ENCODE measurements at places on chromosomes 12 and 14.

DNA sequence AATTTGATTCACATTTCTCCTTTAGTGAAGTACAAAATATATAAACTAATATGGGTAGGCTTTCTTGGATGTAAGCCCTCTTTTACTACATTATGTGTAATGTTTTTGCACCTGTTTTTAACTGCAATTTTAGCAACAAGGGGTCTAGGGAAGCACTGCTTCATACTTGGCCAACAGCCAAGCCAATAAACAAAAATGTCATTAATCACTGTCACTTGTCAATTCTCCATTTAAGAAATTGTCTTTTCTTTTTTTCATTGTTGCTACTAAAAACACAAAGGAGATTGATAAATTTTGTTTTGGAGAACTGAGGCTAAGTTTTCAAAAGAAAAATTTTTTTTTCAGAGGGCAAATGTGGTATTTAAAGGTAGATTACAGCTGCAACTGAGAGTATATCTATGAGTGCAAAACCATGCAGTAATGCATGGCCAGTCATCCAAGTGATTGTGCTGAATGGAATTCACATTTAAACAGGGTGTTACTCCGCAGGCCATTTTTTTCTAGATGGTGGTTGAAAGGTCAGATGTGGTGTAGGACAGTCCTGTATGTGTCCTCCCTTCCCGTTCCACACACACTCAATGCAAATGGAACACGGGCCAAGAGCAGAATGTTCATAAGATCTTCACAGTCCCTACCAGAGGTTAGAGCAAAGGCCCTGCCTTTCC, 503.0 kb upstream of the LMO3 start:
- no peak for DNase-seq

GRCh38 chr14:63510538-63510937, 32.6 kb downstream of the PPP2R5E start:
- DNase-seq, result no peak

GRCh38 chr14:75989134-75989533, 3.6 kb downstream of the IFT43 start:
- no peak for DNase-seq

- no peak for DNase-seq
Observed at GRCh38 chr14:91229743-91230200, 14.7 kb downstream of the GPR68 start.

DNA sequence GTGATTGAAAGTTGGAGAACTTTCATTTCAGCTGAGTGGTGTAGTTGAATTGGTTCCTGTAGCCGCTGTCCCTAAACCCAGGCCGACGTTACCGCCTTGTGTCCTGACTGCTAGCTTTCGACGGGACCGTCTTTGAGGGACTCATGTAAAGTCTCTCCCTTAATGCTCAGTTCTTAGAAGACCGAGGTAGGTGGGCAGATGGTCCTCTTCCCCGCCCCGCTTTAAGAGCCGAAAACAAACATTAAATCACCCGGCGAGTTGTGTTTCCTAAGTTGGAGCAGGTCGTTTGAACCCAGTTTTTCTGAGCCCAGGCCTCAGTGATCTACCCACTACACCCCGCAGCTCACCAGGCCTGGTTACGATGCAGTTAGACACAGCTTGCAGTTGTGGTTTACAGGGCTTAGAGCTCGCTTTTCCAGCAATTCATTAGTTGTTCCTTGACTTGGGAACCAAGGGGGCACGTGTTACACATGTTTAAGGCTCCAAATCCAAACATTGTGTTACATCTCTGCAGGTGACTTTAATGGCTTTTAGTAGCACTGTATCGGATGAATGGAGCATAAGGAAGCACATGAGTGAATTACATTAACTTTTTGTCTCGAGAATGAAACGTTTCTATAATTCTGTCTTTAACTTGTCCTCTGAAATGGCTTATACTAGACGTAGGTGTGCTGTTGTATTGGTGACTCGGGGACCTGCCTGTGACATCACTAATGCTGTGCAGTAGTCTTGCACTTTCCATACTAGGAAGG, 790 bp downstream of the NEDD1 start:
- no peak for DNase-seq

- DNase-seq, result no peak
Observed at GRCh38 chr12:64083285-64084210, 138.5 kb downstream of the KICS2 start.

DNA sequence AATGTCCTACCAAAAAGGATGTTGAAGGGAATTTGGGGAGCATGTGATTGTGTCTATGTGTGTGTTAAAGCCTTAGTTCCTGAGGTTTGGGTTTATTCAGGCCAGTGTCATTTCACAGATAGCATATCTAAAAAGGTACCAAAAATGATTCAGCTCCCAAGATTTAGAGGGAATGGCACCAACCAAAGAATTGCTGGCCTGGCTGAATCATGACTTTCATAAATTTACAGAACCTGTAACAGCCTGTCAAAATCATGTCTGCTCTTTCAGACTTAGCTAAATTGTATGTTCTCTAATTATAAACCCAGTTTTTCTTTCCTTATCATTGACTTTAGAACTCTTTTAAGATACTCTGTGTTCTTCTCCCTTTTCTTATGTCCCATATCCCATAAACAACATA, 231.5 kb downstream of the NUBPL start:
- no peak for DNase-seq

GRCh38 chr14:99781091-99781490, 12.1 kb upstream of the EML1 start:
- no peak for DNase-seq

DNA sequence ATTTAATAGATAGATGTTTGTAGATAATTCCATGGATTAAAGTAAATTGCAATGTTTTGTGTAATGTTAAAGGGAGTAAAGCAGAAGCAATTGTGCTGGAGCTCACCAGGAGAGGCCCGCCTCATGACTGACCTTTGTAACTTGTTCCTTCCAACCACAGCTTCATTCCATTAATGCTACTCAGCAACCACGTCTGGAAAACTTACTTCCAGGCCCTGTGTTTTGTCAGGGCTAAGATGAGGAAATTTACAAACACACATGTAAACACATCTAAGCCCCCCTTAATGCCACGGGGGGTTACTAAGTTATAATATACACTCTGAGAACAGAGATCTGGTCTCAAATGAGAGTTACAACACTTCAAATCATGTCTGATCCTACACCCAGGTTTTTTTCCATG, 12.4 kb downstream of the LUM start:
- no peak for DNase-seq

GRCh38 chr12:131735153-131735456, 24.2 kb downstream of the SFSWAP start:
- DNase-seq, result no peak

- DNase-seq, result no peak
Observed at GRCh38 chr12:68139941-68140340, 19.6 kb downstream of the IFNG start.

All from vagina (tissue), 2 donors.